ENCODE measurements at places on chromosomes 2 and 18. TPM values are rescaled to one million over a fixed set of nuclear protein-coding genes. Genes with fewer than 3 reads are reported as not detected.

The ADD2 gene
- 0.13 TPM for total RNA-seq

DNA sequence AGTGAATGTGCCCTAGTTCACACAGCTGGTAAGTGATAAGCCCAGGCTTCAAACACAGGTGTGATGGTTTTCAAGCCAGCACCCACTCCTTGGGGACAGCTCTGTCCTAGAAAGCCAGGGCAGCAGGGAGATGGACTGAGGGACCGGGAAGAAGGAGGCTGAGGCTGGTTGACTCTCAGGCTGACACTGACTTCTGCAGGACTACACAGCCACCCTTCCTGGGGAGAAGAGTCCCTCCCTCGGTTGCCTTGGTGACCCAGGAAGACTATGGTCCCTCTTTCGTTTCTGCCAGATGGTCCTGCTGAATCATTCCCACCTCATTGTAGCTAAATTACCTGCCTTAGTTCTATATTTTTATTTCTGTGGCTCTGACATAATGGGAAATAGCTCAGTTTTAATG lies 11.3 kb upstream of the FSHR start:
- DNase-seq: no peak

The LYPD6B gene
- not detected for total RNA-seq

GRCh38 chr2:236871500-236872001 lies 214.1 kb upstream of the COPS8 start:
- peak; percentile 5 for DNase-seq

GRCh38 chr2:2901384-2902345 lies 476.0 kb downstream of the EIPR1 start:
- peak; percentile 72 for DNase-seq

The SLC4A5 gene
- not detected for total RNA-seq

GRCh38 chr2:235713189-235713588 lies 219.3 kb downstream of the AGAP1 start:
- no peak for DNase-seq

- DNase-seq: no peak
Measured at GRCh38 chr18:23316988-23317387, 136.1 kb upstream of the RIOK3 start.

GRCh38 chr2:159811232-159811631 lies 13.2 kb upstream of the CD302 start:
- no peak for DNase-seq

The ACTG2 gene
- 0.13 TPM for total RNA-seq

The CAMKMT gene
- 20.8 TPM for total RNA-seq

DNA sequence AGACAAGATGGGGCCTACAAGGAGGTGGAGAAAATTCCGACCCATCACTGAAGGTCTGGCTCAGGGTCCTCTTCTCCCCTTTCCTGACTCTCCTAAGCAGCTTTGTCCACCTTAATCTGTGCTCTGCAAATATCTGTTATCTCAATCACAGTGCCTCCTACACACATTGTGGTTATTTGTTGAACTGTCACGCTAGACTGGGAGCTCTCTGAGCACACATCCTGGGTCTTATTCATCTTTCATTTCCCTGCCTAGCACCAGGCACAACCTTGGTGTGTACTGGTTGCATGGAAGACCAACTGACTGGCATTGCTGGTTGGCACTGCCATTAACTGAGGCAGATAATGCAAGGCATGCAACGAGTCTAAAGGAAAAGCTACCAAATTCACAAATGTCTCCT lies 122.9 kb upstream of the ST6GAL2 start:
- no peak for DNase-seq

GRCh38 chr2:8841932-8842331 lies 4.5 kb upstream of the KIDINS220 start:
- DNase-seq: no peak

GRCh38 chr2:38797250-38797676 lies 19.3 kb downstream of the GEMIN6 start:
- DNase-seq: no peak

DNA sequence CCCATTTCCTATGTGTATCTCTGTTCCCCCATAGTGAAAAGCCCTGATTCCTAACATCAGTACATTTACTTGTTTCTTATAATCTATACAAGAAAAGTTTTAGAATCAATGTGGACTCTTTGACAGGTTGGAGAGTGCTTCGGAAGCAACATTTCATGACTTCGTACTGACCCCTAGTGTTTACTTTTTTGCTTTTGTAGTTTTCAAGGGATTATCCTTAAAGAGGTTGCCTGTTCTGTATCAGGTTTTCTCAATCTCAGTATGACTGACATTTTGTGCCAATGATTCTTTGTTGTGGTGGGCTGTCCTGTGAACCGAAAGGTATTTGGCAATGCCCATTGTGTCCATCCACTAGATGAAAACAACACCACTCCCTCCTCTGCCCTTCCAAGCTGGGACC lies 43.3 kb upstream of the SERPINB2 start:
- no peak for DNase-seq

DNA sequence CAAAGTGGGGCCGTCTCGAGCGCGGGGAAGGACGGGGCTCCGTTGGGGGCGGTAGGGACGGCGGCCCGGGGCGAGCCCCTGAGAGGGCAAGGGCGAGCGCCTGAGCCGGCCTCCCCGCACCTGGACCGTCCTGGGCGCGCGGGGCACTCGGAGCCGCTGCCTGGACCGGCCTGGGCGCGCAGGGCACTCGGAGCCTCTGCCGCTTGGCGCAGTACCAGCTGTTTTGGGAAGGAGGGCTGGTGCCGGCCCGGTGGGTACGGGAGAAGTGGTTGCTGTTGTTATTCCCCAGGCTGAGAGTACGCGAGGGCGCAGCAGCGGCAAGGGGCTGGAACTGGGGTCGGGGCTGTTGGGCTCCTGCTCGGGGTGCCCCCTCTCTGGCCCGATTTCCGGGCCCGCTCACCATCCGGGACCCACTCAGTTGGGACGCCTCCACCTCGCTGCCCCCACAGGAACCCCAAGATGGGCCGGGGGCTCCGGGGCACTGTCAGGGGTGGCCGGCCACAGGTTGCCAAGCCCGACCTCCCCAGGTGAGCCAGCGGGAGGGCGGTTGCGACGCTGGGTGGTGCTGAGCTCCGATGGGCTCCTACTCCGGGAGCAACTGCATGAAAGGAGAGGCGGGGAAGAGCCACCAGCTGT lies 579 bp downstream of the ARHGEF4 start:
- no peak for DNase-seq

The PPIL3 gene
- total RNA-seq: 98.7 TPM

GRCh38 chr2:86052676-86053075 lies 53.0 kb downstream of the POLR1A start:
- DNase-seq: no peak

- DNase-seq: no peak
Measured at GRCh38 chr2:176463546-176463945, 194.3 kb downstream of the MTX2 start.

- DNase-seq: no peak
Measured at GRCh38 chr2:78999406-78999805, 26.1 kb upstream of the REG3G start.

The AMER3 gene
- not detected for total RNA-seq

The VWA3B gene
- total RNA-seq: not detected

GRCh38 chr2:60677356-60677755 lies 78.7 kb upstream of the PAPOLG start:
- DNase-seq: no peak

GRCh38 chr2:129757366-129757914 lies 222.0 kb upstream of the RAB6C start:
- DNase-seq: no peak

- DNase-seq: no peak
Measured at GRCh38 chr18:77897606-77898005, 648.0 kb downstream of the GALR1 start.

- no peak for DNase-seq
Measured at GRCh38 chr2:100142393-100142792, at the start of gene AFF3. Gene AFF3, minus strand, starts transcription at chr2:100142590. Its CDS starts 38,136 bp downstream, at chr2:100104454.

The PAX8 gene
- total RNA-seq: 1.5 TPM

DNA sequence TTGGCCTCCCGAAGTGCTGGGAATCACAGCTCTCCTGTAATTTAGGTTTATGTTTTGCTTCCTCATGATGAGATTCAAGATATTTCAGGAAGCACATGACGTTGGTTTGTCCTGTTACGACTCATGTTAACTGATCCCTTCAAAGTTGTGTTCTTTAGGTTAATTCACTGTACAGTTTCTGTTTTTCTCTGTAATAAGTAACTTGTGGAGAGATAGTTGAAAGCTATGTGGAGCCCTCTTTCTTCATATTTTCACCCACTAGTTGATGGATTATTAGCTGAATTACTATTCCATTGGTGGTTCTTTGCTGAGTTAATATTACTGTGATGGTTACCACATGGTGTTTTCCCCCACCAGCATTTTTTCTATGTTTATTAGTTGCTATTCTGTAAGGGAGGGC lies 18.3 kb upstream of the CHCHD5 start:
- no peak for DNase-seq
